Epithelial cell of esophagus (primary cell): ENCODE measurements at places on chromosomes 1 and 21.

GRCh38 chr1:2061065-2061778, 11.0 kb downstream of the PRKCZ start:
- DNase-seq: no peak

DNA sequence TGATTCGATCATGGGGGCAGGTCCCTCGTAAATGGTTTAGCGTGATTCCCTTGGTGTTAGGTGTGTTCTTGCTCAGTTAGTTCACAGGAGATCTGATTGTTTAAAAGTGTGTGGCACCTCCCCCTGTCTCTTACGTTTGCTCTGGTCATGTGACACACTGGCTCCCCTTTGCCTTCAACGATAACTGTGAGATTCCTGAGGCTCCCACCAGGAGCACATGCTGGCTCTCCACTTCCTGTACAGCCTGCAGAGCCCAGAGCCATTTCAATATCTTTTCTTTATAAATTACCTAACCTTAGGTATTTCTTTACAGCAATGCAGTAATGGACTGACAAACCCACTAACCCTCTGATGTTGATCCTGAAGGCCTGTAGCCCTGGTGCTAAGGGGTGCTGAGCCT, 141.9 kb downstream of the FCRL5 start:
- no peak for DNase-seq

GRCh38 chr21:25539606-25540005, 67.7 kb downstream of the MRPL39 start:
- peak; percentile 23 for DNase-seq

DNA sequence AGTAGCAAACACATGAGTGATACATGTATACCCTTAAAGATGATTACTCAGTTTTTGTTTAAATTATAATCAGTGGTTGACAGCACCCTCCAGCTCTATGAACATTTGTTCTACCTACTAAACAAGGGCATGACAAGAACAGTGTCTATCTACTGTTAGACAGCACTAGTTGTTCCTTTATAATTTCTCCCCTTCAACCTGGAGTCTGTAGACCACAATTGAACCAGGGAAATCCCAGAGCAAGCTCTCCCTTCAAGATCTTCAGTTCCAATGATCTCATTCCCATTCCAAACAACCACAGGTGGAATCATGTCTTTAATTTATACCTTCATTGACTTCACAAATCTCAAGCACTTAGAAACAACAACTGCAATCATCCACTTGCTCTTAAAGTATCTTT, 216.1 kb downstream of the HHIPL2 start:
- no peak for DNase-seq

- DNase-seq: no peak
Measured at GRCh38 chr21:45460611-45461368, 55.8 kb downstream of the COL18A1 start.

DNA sequence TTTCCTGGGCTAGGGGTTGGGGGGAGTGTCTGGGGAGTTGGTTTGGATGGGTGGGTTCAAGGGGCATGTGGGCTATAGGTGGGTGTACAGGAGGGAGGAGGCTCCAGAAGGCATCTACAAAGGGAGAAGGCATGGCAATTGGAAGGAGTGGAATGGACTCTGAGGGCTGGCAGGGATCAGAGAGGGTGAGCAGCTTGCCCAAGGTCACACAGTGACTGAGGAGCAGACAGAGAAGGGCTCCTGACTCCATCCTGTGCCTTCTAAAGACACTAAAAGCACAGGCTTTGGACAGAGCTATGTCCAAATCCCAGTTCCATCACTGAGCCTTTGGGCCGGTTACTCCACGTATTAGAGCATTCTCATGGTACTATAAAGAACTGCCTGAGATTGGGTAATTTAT, 151.8 kb downstream of the PTPRU start:
- DNase-seq: no peak

GRCh38 chr1:27491748-27492700, 2.1 kb upstream of the WASF2 start:
- no peak for DNase-seq

DNA sequence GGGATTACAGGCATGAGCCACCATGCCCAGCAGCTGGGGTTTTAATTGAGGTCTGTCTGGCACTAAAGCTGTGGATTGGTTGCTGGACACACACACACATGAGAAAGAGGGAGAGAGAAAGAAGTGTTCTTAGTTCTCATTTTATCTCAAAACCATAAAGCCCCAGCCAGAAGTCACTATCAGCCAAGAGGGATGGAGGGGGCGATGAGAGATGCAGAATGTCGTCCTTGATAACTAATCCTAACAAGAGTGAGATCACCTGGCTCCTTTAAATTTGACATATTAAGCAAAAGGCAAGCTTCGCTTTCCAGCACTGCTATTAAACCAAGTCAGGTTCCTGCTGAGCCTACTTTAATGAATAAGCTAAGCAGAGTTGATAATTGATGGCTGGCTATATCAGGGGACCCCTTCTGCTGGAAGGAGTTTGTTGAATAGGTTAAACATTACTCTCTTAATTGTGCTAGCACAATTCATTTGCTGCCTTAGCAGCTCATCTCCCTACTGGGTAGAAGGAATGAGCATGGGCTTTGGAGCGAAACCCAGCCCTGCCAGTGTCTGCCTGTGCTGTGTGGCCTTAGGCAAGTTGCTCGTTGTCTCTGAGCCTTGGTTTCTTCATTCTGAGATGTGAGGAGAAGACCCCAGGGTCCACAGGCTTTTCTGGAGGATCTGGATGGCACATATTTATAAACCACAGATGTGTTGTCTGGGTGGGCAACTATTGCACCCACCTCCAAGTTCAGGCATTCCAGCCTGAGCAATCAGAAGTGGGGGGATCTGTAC, 50.8 kb downstream of the ALPL start:
- no peak for DNase-seq

DNA sequence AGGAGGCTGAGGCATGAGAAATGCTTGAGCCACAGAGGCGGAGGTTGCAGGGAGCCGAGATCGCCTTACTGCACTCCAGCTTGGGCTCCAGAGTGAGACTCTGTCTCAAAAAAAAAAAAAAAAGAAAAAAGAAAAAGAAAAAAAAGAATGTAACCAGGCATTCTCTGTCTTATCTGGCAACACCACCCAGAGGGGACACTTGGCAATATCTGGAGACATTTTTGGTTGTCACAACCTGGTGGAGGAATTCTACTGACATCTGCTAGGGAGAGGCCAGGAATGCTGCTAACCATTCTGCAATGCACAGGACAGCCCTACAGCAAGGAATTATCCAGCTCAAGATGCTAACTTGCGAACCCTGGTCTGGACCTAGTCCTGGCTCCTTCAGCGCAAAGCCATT, 2.3 kb upstream of the CNR2 start:
- no peak for DNase-seq

- DNase-seq: no peak
Measured at GRCh38 chr1:216731562-216731961, 8.3 kb upstream of the ESRRG start.

- peak; percentile 67 for DNase-seq
Measured at GRCh38 chr1:180027949-180028445, 73.4 kb downstream of the CEP350 start.

GRCh38 chr1:76140227-76140626, 65.7 kb downstream of the ST6GALNAC3 start:
- DNase-seq: no peak
